Activated CD8-positive, alpha-beta memory T cell treated with anti-CD3 and anti-CD28 coated beads for 4 hours (primary cell): ENCODE measurements at places on chromosomes 2 and 18.

GRCh38 chr18:47531717-47532116 lies 280.3 kb upstream of the SKOR2 start:
- DNase-seq = no peak

GRCh38 chr2:34242763-34243123 lies 643.6 kb upstream of the FAM98A start:
- no peak for DNase-seq

GRCh38 chr18:63329431-63330145 lies 10.0 kb upstream of the BCL2 start:
- DNase-seq = no peak

- no peak for DNase-seq
Measured at GRCh38 chr2:112923237-112923966, 12.4 kb downstream of the IL37 start.

DNA sequence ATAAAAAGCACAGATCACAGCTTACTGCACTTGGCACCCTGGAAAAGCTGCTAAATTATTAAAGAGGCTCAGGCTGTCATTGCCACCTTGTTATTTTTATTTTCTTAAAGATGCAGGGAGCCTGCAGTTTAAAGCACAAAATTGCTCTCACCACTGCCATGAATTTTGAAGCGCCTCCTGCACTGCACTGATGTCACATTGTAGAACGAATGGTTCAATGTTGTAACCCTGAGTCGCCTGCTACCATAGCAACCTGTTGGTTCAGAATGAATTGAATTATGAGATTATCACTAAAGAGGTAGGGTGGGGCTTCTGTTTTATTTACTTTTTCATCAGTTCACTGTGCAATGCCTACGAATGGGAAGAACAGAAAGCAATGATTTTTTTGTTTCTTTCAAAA lies 16.5 kb downstream of the SCG2 start:
- DNase-seq = no peak
